ENCODE measurements at places on chromosomes 4 and X.

DNA sequence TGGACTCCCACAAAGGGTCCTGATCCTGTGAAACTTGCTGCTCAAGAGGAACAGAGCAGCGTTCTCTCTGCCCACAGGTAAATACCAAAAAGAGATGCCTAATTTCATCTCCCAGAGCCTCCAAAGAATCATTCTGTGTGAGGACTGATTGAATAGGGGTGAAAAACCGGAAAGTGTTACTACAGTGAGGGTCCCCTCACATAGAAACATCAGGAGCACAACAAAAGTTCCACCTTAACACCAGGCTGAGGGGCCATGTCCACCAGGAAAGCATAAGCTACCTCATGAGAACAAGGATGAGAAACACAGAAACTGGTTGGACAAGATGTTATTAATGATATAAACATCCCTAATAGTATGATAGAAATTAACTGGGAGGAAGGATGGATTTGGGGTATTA is 140.9 kb downstream of the NWD2 start:
- DNase-seq: no peak

GRCh38 chr4:21134994-21135393 is 434.7 kb downstream of the PACRGL start:
- DNase-seq: no peak

DNA sequence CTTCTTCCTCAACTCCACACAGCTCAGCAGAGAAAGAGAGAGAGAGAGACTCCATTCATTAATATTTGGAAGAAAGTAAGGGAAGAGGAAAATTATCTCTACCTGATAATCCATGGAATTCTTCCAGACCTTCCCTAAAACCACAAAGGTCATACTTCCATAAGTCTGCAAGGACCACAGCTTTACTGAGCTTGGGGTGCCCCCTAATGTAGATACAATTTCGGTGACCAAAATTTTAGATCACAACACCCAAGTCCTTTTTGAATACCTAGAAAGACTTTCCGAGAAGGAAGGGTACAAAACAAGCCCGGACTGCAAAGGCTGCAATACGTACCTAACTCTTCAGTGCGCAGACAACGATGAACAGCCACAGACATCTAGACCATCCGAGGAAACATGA is 523.9 kb downstream of the GLUD2 start:
- no peak for DNase-seq

- DNase-seq: no peak
These were observed 99.6 kb upstream of the TMEM150C start for GRCh38 chr4:82661181-82661992.

- DNase-seq: no peak
These were observed 68.2 kb downstream of the GPC3 start for GRCh38 chrX:133916984-133917722.

DNA sequence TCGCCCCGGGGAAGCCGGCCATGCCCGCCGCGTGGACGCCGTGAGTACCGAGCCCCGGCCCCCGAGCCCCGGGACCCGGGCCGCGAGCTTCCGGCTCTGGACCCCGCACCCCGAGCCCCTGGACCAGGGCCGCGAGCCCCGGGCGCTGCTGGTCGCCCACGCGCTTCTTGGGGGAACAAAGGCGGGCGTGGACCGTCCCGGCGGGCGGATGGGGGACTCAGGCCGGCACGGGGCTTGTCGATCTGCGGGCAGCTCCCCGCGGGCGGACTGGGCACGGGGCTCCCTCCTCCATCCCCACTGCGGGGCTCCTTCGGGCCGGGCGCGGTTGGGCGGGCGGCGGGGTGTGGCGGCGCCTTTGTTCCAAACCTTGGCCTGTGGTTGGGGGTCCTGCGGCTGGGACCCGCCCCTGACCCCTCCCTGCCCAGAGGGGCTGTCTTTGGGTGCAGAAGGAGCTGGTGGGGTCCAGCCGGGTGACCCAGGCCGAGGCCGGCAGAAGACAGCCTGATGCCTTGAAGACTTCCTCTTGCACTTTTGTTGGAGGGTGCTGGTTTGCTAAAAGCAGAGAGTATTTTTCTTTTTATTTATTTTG is 25.2 kb upstream of the ADD1 start:
- no peak for DNase-seq

GRCh38 chr4:5888222-5889001 is 4.5 kb downstream of the CRMP1 start:
- DNase-seq: no peak

DNA sequence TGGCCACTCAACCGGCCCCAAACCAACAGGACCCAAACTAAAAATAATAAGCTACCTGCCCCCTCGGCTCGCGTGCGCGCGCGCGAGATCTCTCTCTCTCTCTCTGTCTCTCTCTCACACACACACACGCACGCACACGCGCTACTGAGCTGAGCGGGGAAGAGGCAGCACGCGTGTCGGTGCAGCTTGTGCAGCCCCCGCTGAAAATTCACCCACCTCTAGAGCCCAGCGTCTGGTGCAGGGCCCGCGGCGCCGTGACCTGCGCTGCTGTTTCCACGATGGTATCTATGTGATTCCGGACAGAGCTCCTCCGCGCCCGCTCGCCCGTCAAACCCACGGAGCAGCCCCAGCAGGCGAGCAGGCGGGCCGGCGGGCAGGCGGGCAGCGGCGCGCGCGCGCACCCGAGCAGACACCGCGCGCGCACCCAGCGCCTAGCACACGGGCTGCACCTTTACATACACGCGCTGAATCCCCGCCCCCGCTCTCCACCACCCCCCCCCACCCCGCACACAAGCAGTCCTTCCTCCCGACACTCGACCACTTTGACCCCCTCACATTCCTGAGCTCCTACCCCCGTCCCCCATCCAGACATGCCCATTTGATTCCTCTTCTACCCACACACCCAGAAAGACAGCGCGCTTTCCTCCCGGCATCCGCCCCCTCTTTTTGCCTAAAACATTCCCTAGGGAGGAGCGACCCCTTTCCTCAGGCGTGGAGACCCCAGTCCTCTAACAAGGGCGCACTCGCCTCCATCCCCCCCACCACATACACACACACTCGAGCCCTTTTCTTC is 1.0 kb downstream of the SLITRK4 start:
- DNase-seq: no peak

DNA sequence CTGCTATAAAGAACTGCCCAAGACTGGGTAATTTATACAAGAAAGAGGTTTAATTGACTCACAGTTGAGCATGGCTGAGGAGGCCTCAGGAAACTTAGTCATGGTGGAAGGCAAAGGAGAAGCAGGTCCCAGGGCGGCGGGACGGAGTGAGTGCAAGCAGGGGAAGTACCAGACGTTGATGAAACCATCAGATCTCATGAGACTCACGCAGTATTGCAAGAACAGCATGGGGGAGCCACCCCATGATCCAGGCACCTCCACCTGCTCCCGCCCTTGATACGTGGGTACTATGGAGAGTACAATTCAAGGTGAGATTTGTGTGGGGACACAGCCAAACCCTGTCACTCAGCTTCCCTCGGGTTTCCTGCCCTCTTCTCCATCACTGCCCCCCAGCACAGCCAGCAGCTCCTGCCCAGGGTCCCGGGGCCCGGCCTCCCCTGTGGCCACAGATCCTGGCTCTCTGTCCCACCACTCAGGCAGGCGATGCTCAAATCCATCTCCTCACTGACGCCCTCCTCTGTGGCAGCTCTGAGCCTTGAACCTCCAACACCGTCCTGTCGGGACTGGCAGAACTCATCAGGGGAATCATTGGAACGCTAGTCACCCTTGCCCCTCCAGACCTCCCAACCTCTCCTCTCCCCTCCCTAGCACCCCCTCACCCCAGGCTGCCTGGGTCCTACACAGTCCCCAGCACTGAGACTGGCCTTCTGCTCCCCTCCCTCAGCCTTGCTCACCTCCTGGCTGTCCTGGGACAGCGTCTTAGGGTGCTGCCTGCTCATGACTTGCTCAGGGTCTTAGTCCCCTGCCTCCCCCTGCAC is 37.6 kb downstream of the FGFRL1 start:
- no peak for DNase-seq

GRCh38 chr4:122688529-122689140 is 43.9 kb upstream of the BBS12 start:
- no peak for DNase-seq

DNA sequence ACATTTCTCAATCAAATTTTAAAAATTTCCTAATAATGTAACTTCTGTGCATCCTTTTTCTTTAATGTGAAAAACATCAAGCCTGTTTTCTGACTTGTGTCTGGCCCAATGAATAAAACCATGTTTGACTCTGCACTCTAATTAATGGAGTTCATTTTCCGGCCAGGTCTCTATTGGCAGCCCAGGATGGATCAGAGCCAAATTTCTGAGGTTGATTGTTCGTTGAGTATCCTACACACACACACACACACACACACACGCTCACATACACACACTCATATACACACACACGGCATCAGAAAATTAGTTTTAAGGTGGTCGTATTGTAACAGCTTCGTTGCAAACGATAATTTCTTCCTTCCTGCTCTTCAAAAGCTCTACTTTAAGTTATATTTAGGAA is 28.9 kb upstream of the TLL1 start:
- no peak for DNase-seq

DNA sequence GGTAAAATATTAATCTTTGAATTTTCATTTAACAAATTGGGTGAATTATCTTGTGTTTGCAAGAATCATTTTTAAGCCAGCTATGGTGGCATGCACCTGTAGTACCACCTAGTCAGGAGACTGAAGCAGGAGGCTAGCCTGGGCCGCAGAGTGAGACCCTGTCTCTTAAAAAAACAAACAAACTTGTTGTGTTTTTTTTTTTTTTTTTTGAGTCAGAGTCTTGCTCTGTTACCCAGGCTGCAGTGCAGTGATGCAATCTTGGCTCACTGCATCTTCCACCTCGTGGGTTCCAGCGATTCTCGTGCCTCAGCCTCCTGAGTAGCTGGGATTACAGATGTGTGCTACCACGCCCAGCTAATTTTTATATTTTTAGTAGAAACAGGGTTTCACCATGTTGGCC is 2.2 kb downstream of the TXLNG start:
- DNase-seq: no peak

GRCh38 chrX:63275127-63275526 is 76.0 kb downstream of the SPIN4 start:
- no peak for DNase-seq

- DNase-seq: no peak
These were observed 1.3 kb downstream of the FAM53A start for GRCh38 chr4:1682860-1683259.

GRCh38 chr4:136900696-136901095 is 631.6 kb downstream of the PCDH18 start:
- DNase-seq: no peak

DNA sequence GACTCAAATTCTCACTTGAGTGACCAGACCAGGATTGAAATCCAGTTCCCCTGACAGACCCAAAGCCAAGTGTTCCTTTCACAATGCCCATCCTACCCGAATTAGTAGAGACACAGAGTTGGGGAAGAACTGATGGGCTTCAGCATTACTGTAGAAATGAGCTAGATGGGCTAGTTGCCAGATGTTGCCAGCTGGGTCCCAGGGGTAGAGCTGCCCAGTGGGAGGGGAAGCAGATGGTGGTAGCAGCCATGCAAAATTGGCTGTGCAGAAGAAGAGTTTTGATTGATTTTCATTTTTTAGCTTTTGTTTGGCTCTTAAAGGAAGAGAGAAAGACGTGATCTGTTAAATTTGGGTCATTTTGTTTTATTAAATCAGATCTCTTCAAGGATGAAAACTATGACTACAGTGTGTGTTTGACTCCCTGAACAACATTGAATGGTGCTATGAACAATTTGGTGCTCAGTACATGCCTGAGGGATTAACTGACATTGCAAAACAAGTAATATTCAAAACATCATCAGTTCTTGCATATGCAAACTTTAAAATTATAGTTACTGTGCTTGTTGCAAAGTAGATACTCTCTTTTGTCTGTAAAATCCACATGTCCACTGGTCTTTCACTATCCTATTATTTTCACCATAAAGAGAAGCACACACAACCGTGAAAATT is 86.0 kb downstream of the PARM1 start:
- DNase-seq: no peak

- no peak for DNase-seq
These were observed 18.2 kb downstream of the UBE2D3 start for GRCh38 chr4:102809190-102809589.

DNA sequence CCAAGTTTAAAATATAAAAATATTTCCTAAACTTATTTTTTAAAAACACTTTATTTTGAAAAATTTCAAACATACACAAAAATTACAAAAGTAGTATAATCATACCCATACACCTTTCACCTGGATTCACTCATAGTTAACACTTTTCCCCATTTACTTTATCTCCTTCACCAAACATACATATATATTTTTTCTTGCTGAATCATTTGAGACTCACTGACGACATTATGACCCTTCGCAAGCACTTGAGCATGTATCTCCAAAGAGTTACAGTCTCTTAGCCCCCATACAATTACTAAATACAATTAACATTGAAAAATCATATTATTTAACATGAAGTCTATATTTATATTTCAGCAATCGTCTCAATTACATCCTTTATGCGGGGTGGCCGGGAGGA is 19.8 kb downstream of the RXFP1 start:
- DNase-seq: no peak

- DNase-seq: no peak
These were observed 71.5 kb downstream of the TMEM47 start for GRCh38 chrX:34585561-34585960.

GRCh38 chr4:130568746-130569145 is 1472.8 kb downstream of the C4orf33 start:
- DNase-seq: no peak

- no peak for DNase-seq
These were observed 1.2 kb downstream of the BCORL1 start for GRCh38 chrX:129983575-129984110.

- DNase-seq: no peak
These were observed 13.1 kb upstream of the NDST4 start for GRCh38 chr4:115126491-115126890.

GRCh38 chr4:152921284-152921683 is 14.8 kb upstream of the FHDC1 start:
- no peak for DNase-seq

GRCh38 chr4:100076753-100077152 is 113.5 kb downstream of the DDIT4L start:
- no peak for DNase-seq

GRCh38 chrX:130024127-130024526 is 41.7 kb downstream of the BCORL1 start:
- no peak for DNase-seq

DNA sequence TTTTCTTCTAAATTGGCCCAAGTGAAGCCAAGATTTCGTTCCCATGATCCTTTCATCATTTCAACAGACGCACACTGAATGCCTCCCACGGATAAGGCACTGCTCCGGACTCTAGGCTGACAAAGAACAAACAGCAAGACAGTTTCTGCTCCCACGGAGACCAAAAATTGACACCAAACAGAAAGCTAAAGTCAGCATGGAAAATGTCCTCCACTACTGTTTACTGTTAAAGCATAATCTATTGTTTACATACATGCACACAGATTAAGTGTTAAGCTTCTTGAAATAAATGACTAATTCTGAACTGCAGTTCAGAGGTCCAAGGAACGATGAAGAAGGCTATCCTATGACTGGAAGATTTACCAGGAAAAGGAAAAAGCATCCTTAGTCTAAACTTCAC is 199.6 kb downstream of the AASDH start:
- DNase-seq: no peak

DNA sequence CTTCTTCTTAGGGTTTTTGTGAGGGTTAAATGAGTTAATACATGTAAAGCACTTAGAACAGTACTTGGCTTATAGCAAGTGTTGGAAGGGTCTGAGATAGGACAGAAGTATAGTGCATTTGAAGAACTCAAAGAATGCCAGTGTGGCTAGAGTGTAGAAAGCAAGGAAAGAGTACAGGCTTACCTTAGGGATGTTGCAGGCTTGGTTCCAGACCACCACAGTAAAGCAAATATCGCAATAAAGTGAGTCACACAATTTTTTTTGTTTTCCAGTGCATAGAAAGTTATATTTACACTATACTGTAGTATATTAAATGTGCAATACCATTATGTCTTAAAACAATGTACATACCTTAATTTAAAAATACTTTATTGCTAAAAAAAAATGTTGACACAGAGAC is 41.3 kb downstream of the KIF4A start:
- DNase-seq: no peak

Data from GM04503 (cell line).